Caki2 (cell line): ENCODE measurements at places on chromosomes 5 and 9. TPM values are rescaled to one million over a fixed set of nuclear protein-coding genes. Genes with fewer than 3 reads are reported as not detected.

NXNL2 gene
- 6.9 and 7.8 TPM in 2 replicates for total RNA-seq

LRRC70 gene
- not detected in 2 replicates for total RNA-seq

PDGFRB gene
- total RNA-seq, result 1.4 and 16.3 TPM in 2 replicates

SARDH gene
- total RNA-seq, result 7.6 and 13.0 TPM in 2 replicates

IFNA6 gene
- not detected in 2 replicates for total RNA-seq

GPR151 gene
- total RNA-seq, result not detected in 2 replicates

PLAC8L1 gene
- not detected in 2 replicates for total RNA-seq

MTRR gene
- 22.8 and 32.3 TPM in 2 replicates for total RNA-seq

PDCD1LG2 gene
- not detected in 2 replicates for total RNA-seq

PHYHD1 gene
- total RNA-seq, result not detected in 2 replicates

CENPP gene
- total RNA-seq, result 0.90 and 3.6 TPM in 2 replicates

C9orf152 gene
- not detected in 2 replicates for total RNA-seq

PCDHA7 gene
- 0.10 TPM in 1 of 2 replicates, not detected in the other for total RNA-seq

ASPN gene
- total RNA-seq, result not detected in 2 replicates

CAMSAP1 gene
- 22.6 and 39.3 TPM in 2 replicates for total RNA-seq

GRCh38 chr9:124574534-124575375, 67.6 kb upstream of the NR5A1 start:
- DNase-seq, result no peak

GRCh38 chr5:56838409-56839039, 23.2 kb downstream of the MAP3K1 start:
- peak; percentile 80 for DNase-seq

- DNase-seq, result no peak
Measured at GRCh38 chr5:151532416-151532815, 58.7 kb downstream of the FAT2 start.

DNA sequence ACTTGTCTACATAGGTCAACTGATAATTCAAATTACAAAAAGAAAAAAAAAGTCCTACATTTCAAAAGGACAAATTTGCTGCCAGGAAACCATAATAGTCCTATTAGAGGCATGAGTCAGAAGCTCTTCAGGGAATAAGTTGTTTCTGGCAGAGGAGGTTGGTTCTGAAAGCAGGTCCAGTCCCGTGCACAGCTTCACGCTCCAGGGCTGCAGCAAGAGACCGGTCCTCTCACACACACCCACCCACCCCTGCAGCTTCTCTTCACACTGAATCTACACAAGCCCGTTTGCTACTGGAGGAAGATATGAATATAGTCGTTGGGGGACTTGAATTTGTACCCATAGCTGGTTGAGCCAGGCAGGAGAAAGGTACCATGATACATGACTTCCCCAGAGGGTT, 36.9 kb upstream of the SLC1A3 start:
- DNase-seq, result no peak

DNA sequence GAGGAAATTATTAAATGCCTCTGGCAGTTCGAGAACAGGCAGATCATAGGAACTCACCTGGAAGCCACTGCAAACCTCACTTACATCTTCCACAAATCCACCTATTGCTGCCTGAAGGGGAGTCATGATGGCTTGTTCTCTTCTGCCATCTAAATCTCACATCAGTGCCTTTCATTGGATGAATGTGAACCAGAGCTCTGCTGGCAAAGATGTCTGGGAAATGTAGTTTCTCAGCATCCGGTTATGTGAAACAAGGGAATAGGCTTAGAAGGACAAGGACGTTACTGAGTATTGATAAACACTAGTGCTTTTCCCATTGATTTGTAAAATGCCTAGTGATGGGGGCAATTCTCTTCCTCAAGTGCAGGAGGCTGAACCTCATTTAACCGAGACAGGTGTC, 483.3 kb downstream of the ARHGEF28 start:
- DNase-seq, result no peak

DNA sequence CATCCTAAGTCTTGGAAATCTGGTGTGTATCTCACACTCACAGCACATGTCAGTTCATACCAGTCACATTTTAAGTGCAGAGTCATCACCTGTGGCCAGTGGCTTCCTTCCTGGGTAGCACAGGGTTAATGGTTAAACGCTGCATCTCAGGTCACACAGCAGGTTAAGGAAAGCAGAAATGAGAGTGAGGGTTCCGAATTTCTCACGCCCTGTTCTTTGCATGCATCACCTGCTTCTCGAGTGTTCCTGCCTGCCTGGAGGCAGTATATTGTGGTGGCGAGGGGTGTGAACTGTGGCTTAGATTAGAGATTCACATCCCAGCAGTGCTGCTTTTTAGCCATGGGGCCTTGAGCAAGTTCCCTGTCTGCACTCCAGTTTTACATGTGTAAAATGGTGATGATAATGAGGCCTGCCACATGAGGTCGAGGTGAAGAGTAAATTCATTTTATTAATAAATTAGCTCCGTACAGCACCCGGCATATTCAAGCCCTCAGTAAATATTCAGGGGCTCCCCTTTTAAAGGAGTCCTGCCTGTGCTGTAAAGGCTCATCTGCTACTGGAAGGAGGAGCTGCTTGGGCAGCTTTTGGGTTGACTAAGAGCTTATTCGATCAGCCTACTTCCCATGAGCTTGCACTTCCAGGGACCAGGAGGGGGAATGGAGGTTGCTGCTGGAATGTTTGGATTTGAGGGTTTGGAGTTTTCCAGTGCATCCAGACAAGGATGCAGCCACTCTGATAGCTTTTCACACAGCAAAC, 61.1 kb upstream of the SAP30L start:
- peak; percentile 74 for DNase-seq

DNA sequence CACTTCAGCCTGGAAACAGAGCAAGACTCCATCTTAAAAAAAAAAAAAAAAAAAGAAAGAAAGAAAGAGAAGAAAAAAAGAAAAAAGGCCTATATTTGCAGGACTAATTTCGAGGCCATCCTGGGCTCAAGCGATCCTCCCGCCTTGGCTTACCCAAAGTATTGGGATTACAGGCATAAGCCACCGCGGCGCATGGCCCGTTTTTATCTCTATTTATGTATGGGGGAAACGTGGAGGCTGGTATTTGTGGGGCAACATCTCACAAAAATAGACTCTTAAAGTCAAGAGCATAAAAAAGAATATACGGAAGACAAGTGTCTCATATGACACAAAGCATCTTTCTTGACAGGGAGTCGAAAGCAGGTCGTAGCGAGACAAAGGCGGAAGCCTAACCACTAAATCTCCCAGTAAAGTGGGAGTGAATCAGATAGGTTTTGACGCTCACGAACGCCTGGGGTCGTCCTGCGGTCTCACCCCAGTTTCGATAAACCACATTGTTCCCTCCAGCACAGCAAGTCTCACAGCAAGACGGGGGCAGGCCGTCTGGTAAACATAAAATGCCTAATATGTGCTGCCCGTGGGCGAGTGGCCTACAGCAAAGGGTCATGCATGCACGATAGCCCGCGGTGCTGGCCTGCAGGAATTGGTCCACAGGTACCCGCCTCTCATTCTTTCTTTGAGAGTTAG, 1.8 kb upstream of the TRIM41 start:
- no peak for DNase-seq

DNA sequence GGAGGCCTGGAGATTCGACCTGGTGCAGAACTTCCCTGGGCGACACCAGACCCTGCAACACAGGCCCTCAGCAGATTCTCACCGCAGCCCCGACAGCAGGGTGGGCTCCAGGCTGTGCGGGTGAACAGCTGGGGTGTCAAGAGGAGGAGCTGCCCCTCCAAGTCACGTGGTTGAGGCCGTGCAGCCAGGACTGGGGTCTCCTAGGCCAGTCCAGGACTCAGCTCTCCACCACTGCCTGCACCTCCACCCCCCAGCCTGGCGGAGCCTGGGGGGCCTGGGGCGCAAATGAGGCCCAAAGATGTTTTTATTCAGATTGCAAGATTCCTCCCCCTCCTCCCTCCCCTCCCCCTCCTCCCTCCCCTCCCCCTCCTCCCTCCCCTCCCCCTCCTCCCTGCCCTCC, 9.2 kb upstream of the AGPAT2 start:
- no peak for DNase-seq

GRCh38 chr5:15680455-15680854, 180.5 kb downstream of the FBXL7 start:
- DNase-seq, result no peak

- DNase-seq, result no peak
Measured at GRCh38 chr5:112063191-112063590, 306.2 kb upstream of the NREP start.

DNA sequence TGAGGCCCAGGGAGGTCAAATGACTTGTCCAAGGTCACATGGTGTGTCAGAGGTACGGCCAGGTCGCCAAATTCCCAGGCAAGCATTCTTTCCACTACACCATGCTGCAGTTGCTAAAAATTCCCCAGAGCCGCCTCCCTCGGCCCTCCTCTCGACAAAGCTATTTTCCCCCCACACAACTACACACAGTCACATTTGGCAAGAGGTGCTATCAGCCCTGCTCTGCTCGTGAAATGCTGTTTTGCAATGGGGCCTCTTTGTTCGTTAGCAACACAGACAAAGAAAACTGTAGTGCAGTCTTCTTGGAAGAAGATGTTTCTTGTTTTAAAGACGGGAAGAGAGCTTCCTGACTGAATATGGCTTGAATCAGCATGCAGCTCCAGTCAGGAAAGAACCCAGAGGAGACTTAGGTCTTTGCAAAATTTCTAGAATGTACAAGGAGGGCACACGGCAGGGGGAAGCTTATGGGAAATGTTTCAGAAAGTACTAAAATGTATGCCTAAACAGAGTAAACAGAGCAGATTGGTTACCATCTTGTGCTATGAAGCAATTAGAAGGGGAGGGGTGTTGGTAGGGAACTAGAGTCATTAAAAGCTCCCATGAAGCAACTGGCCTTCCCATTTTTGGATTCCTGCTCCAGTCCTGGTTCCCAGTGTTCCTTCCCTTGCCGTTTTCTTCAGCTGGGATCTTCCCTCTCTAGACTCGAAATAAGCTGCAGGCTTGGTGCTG, 14.2 kb downstream of the SLIT3 start:
- DNase-seq, result no peak

DNA sequence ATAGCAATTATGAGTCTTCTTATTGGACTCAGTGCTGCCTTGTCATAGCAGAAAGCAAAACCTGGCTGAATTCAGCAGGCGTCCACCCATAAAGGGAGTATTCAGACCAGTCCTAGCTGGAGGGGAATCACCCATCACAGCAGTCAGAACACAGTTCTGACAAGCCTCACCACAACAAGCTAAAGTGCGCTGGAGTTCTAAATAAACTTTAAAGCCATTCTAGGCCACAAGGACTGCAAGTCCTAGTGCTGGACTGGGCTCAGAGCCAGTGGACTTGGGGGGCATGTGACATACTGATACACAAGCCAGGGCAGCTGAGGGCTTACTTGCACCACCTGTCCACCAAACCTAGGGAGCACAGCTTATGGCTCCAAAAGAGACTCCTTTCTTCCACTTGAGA, 115.3 kb upstream of the PCSK5 start:
- DNase-seq, result no peak

DNA sequence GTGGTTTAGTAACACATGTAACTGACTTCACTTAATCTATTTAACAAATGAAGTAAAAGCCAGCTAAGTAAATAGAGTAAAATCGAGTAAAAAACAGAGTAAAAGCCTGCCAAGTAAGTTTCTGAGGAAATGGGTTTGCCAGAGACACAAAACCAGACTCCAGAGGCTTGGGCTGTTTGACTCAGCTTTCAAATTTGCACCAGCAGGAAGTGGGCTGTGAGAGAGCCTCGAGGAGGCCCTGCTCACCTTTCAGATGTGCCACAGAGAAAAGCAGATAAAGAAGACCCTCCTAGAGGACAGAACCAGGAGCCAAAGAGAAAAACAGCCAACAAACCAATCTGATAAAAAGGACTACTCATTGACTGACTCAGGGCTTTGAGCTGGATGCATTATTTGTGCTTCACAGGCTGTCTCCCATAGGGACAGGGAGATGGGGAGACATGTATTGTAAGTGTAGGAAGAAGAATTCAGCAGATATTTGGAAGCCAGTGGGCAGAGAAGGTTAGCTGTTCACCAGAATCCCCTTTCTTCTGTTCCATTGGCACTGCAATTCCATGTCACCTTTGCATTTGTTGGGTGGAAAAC, 14.4 kb upstream of the AMACR start:
- no peak for DNase-seq

GRCh38 chr9:129964901-129965734, 77.9 kb downstream of the FNBP1 start:
- no peak for DNase-seq

DNA sequence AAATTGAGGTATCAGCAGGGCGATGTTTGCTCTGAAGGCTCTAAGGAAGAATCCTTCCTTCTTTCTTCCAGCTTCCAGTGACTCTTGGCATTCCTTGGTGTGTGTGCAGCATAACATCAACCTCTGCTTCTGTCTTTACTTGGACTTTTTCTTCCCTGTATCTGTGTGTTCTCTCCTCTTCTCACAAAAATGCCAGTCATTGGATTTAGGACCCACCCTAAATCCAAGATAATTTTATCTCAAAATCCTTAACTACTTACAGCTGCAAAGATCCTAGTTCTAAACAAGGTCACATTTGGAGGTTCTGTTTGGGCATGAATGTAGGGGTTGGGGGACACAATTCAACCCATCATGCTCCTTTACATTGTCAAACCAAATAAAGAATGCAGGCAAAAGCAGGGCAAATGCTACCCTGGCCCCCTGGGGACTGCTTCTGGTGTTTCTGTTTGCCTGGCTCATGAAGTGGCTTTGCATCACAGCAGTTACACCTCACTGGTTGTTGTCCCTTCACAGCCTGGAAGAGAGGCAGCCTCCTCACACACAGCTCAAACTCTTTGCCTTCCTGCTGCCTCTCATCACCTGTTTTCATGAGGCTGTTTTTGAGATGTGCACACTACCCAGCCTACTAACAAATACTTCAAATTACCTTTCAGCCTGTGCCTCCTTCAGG, 64.8 kb upstream of the PLCXD3 start:
- no peak for DNase-seq

- DNase-seq, result no peak
Measured at GRCh38 chr9:9091387-9091786, 1291.8 kb upstream of the DMAC1 start.

DNA sequence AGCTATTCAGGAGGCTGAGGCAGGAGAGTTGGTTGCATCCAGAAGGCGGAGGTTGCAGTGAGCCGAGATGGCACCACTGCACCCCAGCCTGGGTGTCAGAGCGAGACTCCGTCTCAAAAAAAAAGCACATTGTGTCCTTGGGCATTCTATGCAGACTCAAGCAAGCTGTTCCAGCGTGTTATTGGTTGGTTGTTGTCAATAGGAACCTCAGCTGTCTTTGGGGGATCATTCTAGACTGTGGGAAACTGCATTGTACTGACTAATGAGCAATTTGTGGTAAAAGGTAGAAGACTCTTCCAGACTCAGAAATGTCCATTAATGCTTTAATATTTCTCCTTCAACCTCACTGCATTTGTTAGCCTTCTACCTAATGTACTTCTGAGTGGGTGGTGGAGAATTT, 379.5 kb upstream of the GRAMD2B start:
- no peak for DNase-seq

GRCh38 chr5:142149363-142149762, 40.8 kb downstream of the NDFIP1 start:
- no peak for DNase-seq

DNA sequence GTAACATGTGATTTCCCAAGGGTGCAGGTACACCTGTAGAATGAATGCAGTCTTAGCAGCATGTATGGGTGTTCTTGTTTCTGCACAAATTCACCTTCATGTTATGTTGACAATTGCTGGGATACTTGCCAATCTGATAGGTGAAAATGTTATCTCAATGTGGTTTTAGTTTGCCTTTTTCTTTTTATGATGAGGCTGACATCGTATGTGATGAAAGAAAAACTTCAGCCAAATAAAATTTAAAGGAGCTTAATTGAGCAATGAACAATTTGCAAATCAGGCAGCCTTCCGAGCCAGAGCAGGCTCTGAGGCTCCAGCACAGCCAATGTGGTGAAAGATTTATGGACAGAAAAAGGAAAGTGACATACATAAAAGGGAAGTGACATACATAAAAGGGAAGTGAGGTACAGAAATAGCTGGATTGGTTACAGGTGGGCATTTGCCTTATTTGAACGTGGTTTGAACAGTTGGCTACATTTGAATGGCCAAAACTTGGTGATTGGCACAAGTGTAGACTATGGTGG, 10.5 kb downstream of the TAL2 start:
- no peak for DNase-seq
